Activated T-helper 2 cell treated with anti-CD3 and anti-CD28 coated beads, Interferon-gamma antibody, Interleukin-2, Interleukin-4, amounts not matched to agents 10 μg/mL and 5 μg/mL and 100 μg/mL, durations not matched to agents 14 hours and 24 hours and 36 hours (primary cell): ENCODE measurements at places on chromosomes 1 and 21. TPM values are rescaled to one million over a fixed set of nuclear protein-coding genes. Genes with fewer than 3 reads are reported as not detected.

DNA sequence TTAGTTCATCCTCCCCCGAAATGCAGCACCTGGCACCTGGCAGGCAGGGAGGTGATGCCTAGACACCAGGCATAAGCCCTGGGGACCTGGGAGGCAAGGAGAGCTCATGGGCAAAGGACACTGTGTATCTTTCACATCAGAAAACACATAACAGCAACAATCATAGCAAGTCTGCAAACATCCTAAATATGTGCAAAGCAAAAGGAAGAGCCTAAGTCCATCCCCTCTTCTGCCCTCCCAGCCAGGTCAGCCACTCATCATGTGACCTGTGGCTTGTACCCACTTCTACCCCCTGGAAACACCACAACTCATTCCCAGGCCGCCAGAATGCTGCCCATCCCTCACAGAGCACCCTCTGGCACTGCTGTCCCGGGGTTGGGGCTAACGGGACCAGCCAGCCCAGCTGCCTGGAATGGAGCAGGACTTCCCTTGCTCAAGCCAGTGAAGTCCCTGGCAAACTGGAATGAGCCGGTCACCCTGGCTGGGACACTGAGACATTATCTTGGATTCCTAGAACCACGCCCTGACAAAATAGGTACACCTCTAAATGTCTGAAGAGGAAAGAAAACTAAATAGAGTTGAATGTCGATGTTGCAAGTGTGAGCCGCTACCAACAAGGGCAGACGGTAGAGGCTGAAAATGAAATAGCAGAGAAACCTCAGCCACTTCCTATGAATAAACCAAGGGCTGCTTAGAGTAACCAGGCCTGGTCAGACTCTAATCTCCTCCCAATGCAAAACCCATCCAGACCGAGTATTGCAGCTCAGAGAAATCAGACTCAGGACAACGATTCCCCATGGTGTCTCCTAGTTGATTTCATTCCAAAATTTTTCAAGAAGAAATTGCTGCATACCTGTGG is 29.4 kb downstream of the TMPRSS2 start:
- DNase-seq = no peak

GRCh38 chr1:91454136-91454535 is 46.5 kb upstream of the CDC7 start:
- no peak for DNase-seq

DNA sequence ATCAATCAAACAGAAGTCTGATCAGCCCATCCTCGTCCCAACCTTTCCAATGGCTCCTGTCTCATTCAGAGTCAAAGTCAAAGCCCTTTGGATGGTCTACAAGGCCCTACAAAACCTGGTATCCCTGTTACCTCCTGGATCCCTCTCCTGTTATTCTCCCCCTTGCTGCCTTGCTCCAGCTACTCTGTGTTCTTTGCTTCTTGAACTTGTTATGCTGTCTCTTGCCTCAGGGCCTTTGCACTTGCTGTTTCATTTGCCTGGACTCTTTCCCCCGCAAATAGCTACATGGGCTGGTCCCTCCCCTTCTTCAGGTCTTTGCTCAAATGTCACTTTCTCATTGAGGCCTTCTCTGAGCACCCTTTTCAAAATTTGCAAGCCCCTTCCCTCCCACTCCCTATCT is 1.4 kb upstream of the CSF3R start:
- no peak for DNase-seq

- no peak for DNase-seq
Measured at GRCh38 chr1:198183605-198184004, 26.8 kb downstream of the NEK7 start.

DNA sequence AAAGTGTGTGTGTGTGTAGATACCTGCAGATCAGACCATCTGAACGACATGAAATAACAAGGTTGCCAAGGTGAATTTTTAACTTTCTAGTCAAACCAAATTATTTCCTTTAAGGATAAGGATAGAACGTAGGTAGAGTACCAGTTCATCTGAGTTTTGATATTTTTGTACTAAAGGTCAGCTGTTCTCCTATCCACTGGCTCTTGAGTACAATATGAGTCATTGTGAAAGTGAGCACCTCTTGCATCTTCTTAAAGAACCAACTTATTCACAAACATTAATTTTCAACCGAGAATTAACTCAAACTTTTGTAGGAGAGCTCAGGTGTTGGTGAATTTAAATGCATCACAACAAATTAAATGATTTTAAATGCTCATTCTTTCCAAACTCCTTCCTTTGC is 71.5 kb downstream of the IFI44 start:
- no peak for DNase-seq

DNA sequence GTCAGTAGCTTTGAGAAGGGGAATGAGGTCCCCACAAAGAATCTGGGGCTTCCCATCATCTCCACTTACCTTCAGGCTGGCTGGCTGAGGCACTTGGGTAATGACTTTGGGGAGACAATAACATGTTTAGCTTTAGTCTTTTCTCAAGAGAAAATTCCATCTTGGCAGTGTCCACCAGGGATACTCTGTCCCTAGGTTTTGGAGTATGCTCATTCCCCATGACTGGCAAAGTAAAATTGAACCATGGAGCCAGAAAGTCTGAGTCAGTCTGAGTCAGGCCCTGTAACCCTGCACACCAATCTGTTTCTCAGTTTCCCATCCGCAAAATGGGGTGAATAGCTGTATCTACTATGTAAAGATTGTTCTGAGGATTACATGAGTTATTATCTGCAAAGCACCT is 28.2 kb downstream of the RUNX1 start:
- no peak for DNase-seq

- DNase-seq = no peak
Measured at GRCh38 chr1:151716771-151717631, at the start of gene CELF3. CELF3 (minus strand) TSS chr1:151716803; CDS start chr1:151716020, 783 bp downstream.

DNA sequence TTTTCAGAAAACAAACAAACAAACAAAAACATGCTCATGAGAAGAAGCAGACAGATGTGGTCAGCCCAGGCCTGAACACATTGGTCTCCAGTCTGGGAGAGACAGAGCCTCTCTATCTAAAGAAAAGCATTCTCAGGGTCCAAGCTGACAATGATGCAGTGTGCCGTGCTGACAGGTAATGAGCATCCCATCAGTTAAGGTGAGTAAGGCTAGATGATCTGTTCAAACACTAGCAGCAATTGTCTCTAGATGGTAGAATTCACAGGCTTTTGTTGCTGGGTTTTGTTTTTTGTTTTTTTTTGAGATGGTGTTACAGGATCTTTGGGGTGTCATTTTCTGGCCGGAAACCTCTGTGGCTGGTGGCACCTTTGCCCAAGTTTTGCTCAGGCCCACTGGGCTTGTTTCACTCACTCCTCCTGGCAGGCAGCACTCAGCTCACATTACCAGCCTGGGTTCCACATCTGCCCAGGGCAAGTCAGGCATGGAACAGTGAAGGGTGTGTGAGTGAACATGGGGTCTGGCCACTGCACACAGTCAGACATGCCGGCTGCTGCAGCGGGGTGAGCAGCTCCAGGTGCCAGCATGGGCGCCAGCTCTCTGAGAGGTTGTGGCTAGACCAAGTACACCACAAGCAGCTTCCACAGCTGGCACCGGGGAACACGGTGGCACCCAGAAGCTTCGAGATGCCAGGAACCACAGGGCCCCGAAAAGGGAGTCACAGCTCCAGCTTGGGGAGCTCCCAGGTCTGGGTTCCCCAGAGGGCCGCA is 2.5 kb upstream of the C1QA start:
- DNase-seq = no peak

DNA sequence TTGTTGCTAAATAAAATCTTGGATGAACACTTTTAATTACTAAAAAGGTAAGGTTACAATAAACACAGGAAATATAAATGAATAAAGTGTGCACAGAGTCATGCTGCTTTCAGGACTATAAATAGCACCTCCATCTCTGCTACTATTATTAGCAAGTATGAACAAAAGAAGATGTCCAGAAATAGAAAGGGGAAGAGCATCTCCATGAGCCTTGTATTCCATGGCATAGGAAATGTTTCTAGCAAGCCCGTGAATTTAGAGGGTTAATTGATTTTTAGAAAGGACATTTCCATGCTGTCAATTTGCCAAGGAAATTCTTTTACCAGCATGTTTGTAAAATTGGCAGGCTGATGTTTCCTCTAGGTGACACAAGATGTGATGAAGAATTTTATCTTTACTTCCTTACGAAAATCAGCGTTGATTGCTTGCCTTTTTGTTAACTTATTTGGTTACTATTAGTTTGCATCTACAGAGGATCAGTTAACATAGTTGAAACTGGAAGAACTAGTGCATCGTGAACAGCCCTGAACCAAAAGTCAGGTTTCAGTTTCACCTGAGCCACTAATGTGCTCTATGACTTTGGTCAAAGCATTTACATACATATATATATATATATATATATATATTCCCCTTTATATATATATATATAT is 45.3 kb downstream of the NR5A2 start:
- DNase-seq = no peak

DNA sequence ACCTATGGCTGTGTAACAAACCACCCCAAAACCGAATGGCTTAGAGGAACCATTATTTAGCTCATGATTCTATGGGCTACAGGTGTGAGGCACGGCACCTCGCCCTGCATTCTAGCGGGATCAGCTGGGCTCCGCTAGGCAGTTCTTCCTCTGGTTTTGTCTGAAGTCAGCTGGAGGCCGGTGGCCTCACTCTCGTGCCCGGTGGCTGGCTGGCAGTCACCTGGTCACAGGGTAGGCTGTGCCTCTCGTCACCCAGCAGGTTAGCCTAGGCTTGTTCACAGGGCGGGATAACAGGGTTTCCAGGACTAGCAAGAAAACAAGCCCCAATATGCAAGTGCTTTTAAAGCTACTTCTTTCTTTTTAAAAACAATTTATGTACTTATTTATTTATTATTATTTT is 16.3 kb upstream of the AGPAT3 start:
- no peak for DNase-seq

DNA sequence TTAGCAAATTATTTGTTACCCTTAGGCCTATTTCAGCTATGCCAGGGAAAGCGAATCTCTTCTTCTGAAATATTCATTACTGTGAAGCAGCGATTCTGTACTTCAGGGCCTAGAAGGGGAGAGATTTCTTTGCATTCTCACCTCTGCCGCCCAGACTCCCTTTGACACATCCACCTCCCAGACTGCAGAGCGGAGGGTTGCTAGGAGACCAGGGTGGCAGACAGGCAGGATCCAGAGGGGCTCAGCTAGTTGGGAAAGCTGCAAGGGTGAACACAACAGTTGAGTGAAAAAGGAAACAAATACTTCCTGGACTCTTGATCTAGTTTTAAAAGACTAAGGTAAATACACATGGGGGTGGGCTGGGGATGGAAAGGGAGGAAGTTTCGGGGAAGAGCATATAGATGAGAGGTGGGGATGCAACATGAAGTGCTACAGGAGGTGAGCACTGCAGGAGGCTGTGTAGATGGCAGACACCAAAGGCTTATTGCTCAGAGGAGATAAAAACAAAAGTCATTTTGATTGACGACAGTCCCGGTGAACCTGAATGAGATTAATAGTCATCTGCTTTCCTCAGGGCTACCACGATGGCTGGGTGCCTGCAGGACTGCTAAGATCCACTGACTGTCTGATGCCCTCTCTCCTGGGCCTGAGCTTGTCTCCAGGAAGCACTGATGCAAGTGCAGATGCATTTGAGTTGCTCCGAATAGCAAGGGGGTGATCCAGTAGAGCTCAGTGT is 26.4 kb upstream of the RAB3GAP2 start:
- DNase-seq = no peak

- DNase-seq = no peak
Measured at GRCh38 chr1:39933956-39934941, 20.7 kb upstream of the MFSD2A start.

DNA sequence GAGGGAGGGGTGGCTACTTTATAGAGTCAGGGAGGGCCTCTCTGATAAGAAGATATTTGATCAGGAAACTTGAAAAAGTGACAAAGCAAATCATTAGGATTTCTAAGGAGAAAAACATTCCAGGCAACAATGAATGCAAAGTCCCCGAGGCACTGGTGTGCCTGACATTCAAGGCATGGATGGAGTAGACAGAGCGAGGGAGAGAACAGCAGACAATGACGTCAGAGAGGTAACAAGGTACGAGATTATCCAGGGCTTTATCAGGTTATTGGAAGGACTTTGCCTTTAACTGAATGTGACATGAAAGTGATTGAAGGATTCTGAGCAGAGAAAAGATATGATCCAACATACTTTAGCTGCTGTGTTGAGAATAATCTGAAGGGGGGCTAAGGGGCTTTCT is 72.4 kb upstream of the GNG4 start:
- no peak for DNase-seq

GRCh38 chr1:18798533-18798932 is 60.9 kb downstream of the TAS1R2 start:
- no peak for DNase-seq

- no peak for DNase-seq
Measured at GRCh38 chr1:241839369-241839979, 8.5 kb upstream of the EXO1 start.

DNA sequence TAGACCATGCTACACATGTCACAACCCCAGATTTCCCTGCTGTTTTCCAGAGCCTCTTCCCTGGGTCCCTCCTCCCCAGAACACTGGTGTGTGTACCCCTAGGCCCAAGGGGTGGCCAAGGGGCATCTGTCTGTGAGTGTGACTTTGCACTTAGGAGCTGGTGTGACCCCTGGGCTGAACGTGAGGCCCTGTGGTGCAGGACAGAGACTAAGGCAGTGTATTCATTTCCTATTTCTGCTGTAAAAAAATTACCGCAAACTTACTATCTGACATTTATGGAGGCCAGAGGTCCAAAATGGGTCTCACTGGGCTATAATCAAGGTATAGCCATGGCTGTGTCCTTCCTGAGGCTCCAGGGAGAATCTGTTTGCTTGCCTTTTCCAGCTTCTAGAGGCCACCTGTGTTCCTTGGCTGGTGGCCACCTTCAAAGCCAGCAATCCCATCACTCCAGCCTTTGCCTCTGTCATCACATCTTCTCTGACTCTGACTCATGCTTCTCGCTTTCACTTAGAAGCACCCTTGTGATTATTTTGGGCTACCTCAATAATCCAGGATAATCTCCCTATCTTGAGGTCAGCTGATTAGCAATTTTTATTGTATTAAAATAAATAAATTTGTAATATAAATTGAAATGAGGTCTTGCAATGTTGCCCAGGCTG is 24.0 kb upstream of the ELOA start:
- DNase-seq = no peak

THEM5 gene
- total RNA-seq = not detected in 2 replicates

CAPN8 gene
- total RNA-seq = not detected in 2 replicates

MASP2 gene
- total RNA-seq = 0.18 TPM in 1 of 2 replicates, not detected in the other
